ENCODE measurements at places on chromosomes 5 and 9.
A peak's percentile ranks its signal among the peaks of the same experiment; 100 is the strongest.

GRCh38 chr5:126972062-126972895 lies 58.1 kb downstream of the MARCHF3 start:
- no peak for DNase-seq

DNA sequence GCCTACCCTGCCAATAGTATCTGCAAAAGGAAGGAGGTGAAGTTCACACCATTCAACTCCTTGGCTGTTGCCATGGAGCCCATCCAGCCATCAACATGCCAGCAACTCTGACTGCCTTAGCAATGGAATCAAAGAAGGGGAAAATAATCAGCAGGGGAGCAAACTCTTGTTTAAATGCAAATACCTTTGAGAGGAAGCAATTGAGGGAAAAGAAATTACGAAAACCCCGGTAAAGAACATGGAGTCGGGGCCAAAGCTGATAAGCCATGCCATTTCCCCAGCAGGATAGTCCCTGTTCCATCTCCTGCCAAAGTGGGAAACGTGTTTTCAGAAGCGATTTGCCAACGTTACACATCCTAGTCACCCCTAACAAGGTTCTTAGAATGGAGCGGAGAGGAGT lies 69.0 kb downstream of the MFAP3 start:
- no peak for DNase-seq

DNA sequence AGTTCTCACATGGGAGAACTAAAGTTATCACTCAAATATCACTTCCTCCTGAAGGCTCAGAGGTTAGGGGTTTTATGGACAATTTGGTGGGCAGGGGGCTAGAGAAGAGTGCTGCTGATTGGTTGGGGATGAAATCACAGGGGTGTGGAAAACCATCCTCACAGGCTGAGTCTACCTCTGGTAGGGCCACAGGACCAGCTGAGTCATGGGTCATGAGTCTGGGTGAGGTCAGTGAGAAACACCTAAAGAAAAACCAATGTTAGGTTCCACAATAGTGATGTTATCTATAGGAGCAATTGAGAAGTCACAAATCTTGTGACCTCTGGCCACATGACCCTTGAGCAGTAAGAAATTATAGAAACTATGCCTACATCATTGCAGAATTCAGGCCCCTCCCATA lies 203.3 kb upstream of the TARS1 start:
- DNase-seq: no peak

DNA sequence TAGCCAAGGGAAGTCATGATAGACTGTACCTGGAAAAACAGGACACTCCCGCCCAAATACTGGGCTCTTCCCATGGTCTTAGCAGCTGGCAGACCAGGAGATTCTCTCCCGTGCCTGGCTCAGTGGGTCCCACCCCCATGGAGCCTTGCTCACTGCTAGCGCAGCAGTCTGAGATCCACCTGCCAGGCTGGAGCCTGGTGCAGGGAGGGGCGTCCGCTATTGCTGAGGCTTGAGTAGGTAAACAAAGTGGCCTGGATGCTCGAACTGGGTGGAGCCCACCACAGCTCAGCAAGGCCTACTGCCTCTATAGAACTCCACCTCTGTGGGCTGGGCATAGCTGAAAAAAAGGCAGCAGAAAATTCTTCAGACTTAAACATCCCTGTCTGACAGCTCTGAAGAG lies 10.1 kb upstream of the THG1L start:
- no peak for DNase-seq

GRCh38 chr5:155794795-155795194 lies 532.2 kb upstream of the SGCD start:
- DNase-seq: peak; percentile 7

- DNase-seq: no peak
Measured at GRCh38 chr9:116416421-116416820, 262.8 kb downstream of the PAPPA start.

GRCh38 chr5:134070725-134071613 lies 43.5 kb upstream of the TCF7 start:
- DNase-seq: no peak

DNA sequence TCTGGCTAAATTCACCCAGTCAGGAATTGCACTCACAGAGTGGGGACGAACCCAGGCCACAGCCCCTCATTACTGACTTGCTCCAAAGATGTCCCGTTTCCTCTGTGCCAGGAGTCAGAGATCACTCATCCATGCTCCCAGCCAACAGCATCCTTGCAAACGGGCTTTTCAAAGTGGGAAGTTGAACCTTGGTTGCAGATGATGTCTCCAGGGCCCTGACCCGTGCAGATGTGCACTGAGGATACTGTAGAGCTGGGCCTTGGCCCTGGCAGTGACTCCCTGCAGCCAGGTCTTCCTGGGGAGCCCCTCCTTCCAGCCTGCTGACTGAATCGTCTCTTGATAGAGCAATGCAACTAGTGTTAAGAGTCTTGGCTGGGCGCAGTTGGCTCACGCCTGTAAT lies 22.3 kb downstream of the TCF7 start:
- DNase-seq: no peak

GRCh38 chr9:90975781-90976538 lies 174.3 kb downstream of the SYK start:
- no peak for DNase-seq

DNA sequence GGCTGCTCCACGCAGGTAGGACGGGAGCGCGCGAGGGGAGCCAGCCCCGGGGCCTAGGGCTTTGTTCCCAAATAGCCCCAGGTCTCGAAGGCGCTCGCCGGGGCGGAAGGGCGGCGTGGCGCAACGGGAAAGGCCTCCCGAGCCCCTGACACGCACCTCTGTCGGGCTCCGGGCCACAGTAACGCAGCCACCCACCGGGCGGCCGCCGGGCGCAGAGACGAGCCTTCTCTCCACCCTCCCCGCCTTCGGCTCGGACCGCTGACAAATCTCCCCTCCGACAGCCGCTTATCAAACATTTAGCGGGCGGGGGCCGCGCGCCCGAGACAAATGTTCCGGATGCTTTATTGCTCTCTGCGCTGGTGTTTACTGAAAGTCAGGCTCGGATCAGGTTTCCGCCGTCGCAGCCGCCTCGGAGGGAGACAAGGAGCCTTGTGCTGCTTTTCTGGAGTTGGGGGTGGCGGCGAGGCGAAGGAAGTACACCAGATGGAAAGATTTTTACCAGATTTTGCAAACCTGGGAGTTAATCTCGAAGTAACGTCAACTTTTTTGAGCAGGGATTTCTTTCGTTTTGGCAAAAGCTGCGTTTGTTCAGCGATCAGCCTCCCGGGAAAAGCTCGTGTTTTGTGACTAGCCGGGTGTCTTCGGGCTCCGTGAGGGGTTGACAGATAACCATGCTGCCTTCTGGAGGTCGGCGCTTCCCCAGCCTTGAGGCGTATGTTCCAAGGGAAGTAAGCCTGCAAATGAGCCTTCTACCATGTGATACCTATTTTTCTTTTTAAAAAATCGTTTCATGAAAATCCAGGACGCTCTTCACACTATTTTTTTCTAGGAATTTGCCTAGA lies 950 bp downstream of the RGMB start:
- DNase-seq: peak; percentile 55

GRCh38 chr5:56947052-56947451 lies 4.9 kb downstream of the MIER3 start:
- DNase-seq: no peak

DNA sequence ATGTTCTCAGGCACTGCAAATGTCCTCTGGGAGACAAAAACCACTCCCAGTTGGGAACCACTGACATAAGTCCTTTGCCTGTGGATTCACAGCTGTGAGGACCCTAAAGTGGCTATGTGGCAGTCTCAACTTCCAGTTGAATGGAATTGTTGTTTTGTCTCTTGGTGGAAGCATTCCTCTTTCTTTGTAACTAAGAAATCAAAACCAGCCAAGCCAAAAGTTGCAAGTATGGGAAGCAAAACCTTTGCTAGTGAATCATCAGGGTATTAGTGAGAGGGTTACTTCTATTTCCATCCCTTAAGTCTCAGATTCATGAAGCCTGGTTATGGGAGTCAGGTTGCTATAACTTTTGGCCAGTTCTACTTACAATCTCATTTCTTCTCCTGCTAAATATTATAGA lies 49.8 kb upstream of the RPS23 start:
- no peak for DNase-seq

GRCh38 chr5:168952196-168952595 lies 348.7 kb downstream of the SLIT3 start:
- no peak for DNase-seq

DNA sequence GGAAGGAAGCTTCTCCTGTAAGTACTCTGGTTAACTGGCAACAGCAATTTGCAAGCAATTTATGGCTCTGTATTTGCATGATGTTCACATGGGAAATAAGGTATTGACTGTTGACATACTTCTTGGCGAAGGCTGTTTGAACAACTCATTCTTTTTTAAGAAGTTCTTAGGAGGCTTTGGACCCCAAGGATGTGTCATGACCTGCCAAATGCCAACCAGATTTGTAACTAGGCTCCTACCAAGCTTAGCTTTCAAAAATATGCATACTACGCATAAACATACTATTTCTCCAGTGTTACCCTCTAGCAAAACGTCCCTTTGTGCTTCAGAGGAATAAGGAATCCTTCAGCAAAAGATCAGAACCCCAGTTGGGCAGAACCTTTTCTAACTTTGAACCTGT lies 165.2 kb upstream of the MSX2 start:
- no peak for DNase-seq

DNA sequence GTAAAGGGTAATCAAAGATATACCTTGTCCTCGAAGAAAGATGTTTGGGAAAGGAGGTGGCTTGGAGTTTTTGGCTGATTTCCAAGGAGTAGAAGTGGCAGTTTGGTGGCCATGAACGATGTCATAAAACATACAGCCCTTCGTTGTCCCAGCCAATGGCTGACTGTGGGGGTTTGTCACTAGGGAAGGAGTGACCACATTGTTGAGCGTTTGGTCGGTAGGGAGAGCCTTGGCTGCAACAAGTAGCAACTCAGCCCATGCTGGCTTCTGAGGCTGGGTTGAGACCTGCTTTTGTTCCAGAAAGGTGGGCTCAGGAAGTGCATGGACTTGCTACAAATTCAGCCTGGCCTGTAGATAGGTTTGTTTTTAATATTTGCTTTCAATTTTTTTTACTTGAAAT lies 128.3 kb downstream of the BOD1 start:
- DNase-seq: no peak

- no peak for DNase-seq
Measured at GRCh38 chr5:174425271-174425963, 299.0 kb upstream of the MSX2 start.

GRCh38 chr5:933251-933861 lies 40.7 kb downstream of the TRIP13 start:
- DNase-seq: no peak

DNA sequence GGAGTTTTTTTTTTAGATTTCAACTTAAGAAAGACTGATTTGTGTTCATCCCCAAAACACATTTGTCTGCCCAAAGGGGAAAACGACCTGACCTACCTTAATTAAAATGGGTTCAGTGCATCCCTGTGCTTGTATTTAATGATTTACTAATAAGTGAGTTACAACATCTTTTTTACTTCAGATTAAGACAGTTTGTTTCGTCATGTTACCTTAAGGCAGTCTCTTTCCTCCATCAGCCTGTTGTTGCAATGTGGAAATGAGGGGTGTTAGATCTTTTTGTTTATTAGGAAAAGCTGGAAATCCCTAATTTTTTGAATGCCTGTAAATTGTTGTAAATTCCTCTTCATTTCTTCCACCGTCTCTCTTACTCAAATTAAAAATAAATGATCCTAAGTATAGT lies 177.5 kb downstream of the GDNF start:
- no peak for DNase-seq

GRCh38 chr5:95830226-95830625 lies 7.7 kb upstream of the GLRX start:
- no peak for DNase-seq

DNA sequence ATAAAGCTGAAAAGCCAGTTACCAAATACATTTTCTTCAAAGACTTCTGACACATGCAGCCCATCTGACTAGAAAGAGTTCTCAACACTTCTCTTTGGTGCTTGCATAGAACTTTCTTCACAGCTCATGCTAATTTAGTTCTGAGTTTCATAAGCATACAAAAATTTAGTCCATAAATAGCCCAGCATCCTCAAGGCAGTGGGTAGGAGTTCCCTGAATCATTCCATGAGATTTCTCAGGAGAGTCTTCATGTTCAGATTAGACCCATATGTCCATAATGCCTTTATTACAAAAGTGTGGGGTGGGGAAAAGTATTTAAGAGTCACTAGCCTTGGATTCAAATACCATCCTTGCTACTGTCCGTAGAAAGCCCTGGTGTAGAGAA lies 290.2 kb upstream of the RGMB start:
- no peak for DNase-seq

DNA sequence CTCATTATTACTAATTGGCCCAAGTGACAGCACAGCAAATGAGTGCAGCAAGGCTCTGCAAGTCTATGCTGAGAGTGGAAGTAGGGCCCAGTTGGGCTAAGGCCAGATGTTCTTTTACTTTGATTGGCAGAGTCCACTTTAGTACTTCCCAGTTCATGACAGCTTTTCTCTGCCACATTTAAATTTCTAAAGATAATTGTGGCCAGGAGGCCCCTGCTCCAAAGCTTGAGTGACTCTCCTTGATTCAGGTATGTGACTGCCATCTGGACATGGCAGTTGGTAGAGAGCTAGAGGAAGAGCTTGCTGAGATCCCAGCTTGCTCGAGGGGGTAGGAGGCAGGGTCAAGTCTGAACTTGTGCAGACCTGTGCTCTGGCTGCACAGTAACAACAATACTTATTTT lies 154.1 kb downstream of the CARTPT start:
- no peak for DNase-seq

GRCh38 chr5:31502506-31502905 lies 29.4 kb downstream of the DROSHA start:
- no peak for DNase-seq

GRCh38 chr9:68847765-68848164 lies 142.7 kb downstream of the PIP5K1B start:
- no peak for DNase-seq

GRCh38 chr5:125149527-125149926 lies 403.1 kb upstream of the ZNF608 start:
- DNase-seq: no peak

GRCh38 chr9:3045153-3045552 lies 201.3 kb upstream of the PUM3 start:
- DNase-seq: no peak

DNA sequence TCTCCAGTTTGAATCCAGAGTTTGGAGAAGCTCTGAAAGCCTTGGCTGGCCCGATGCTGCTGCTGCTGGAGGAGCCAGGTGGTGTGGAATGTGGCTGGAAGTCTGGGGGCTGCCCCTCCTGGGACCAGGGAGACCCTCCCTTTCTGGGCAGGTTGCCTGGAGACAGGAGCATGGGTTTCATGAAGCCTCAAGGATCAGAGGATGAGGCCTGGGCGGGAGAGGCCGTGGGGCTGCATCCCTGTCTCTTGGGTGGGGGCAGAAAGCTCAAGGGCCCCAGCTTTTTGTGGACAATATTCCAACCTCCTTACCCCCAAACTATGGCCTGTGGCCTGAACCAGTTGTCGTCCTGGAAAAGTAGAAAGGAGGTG lies 10.1 kb downstream of the FGF18 start:
- no peak for DNase-seq

- no peak for DNase-seq
Measured at GRCh38 chr5:66438696-66439095, 157.5 kb upstream of the MAST4 start.

- no peak for DNase-seq
Measured at GRCh38 chr5:15737871-15738664, 238.1 kb downstream of the FBXL7 start.

Measured in kidney glomerular epithelial cell (primary cell).